ENCODE measurements at places on chromosomes 7 and 10.

DNA sequence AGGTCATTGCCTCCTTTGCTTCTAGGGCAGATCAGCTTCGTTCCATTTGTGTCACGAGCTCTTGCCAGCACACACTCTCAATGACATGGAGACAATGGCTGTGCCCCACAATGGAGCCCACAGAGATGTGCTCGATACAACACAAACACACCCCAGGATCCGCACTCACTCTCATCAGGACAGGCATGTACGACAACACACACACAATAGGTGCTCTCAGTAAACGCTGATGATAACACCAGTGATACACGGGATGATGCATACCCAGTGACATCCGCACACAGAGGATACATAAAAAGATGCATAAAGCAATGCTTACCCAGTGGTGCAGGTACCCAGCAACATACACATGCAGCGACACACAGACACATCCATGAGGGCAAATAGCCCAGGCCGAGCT lies 61.2 kb upstream of the LBX1 start:
- DNase-seq: no peak

- no peak for DNase-seq
Measured at GRCh38 chr7:74176555-74176954, 2.4 kb downstream of the EIF4H start.

- DNase-seq: no peak
Measured at GRCh38 chr10:111515706-111516105, 438.9 kb downstream of the ADRA2A start.

DNA sequence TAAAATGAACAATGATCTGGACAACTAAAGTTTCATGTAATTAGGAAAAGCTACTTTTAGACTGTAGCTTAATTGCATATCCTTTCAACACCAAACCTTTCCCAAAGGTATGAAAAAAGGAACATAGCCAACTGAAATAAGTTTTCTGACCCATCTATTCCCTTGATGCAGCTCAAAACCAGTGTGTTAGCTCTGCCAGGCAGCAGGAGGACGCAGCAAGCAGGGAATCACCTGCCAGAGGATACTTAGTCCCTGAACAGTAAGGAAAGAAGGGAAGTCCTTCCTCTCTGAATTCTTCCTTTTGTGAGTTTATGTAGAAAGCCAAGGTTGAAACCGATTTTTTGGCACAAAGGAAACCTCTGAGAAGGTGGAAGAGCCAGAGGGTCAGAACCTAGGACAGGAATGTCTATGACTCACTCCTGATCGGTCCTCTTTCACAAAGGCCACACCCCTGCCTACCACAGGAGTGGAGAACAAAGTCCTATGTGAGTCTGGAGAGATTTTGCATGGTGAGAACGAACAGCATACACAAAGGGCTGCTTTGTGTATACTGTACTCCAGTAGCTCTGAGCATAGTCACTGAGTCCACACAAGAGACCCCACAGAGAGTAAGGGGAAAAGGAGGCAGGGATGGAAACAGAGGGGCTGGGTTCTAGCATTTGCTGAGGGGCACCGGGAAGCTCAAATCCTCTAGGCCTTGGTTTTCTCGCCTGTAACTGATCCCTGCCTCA lies 68.8 kb upstream of the GSDME start:
- no peak for DNase-seq

GRCh38 chr7:106608661-106609060 lies 52.3 kb downstream of the CCDC71L start:
- DNase-seq: no peak

DNA sequence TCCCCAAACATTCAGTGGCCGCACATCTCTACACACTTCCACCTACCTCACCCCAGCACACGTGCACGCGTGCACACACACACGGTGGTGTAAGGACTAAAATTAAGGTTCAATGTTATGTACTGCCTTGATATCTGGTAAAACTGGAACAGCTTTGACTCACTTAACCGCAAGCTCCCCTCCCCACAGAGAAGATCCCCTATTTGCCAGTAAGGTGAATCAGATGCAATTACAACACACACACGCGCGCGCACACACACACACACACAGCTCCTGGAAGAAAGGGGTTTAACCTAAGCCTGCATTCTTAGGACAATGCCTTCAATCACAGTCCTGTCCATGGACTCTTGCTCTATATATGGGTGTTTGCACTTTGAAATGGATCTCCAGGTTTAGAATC lies 25.5 kb upstream of the VPS41 start:
- DNase-seq: no peak

- no peak for DNase-seq
Measured at GRCh38 chr10:29243750-29244149, 45.1 kb upstream of the LYZL1 start.

GRCh38 chr10:28872587-28873165 lies 195.4 kb downstream of the BAMBI start:
- DNase-seq: no peak

DNA sequence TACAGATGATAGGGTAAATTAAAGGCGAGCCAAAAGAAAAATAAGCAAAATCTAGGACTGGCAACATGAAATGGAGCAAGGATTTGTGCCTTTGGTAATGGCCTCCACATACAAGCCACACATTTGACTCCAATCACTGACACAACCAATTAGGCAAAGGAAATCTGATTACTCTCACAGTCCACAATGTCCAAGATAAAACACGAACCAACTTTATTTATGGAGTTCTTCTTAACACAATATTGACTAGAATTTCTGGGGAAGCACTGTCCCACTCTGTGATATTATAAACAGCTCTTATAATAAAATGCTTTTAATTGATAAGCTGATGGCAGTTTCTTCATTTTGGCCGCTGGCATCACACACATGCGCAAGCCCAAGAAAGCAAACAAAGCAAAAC lies 334.2 kb downstream of the ABCA13 start:
- DNase-seq: no peak

- no peak for DNase-seq
Measured at GRCh38 chr10:124033887-124034218, 59.5 kb downstream of the CHST15 start.

DNA sequence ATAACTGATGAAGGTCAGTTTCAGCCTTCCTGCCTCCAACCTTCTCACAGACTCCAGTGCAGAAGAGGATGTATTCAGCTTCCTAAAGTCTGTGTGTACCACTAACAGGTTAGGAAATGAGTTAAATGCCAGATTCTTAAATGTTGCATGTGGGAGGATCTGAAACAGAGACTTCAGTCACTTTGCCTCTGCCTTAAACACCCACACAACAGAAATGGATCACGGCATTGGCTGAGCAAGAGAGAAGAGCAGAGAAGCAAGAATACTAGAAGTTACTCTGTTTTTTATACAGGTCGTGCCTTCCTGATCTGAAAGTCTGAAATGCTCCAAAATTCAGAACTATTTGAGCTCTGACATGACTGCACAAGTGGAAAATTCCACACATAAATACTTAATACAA lies 98.9 kb upstream of the ARHGAP21 start:
- DNase-seq: peak; percentile 15

- no peak for DNase-seq
Measured at GRCh38 chr7:127438836-127439235, 46.3 kb upstream of the ZNF800 start.

GRCh38 chr10:79001082-79001885 lies 67.5 kb upstream of the ZMIZ1 start:
- DNase-seq: no peak

GRCh38 chr7:31957090-31957720 lies 113.0 kb downstream of the PDE1C start:
- no peak for DNase-seq

DNA sequence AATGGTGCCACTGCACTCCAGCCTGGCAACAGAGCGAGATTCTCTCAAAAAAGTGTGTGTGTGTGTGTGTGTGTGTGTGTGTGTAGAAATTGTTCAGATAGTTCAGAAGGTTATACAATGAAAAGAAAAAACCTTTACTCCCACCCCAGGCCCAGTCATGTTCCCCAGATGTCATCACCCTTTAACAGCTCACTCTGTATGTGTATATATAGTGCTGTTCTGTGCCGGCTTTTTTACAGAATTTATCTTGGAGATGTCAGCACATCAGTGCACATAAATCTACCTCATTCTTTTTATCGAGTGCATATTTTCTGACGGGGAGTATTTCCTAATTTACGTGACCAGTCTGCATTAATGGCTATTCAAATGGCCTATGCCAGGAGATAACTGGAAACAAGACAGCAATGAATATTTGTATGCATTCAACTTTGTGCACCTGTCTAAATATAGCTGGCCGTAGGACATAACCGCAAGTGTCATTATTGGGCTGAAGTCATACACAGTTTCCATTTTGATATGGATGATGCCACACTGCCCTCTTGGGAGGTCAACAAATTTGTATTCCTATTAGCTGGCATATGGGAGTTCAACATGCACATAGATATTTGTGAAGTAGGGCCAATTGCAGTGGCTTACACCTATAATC lies 11.7 kb downstream of the NIPSNAP2 start:
- DNase-seq: no peak

- no peak for DNase-seq
Measured at GRCh38 chr7:138186951-138187351, 110.7 kb downstream of the AKR1D1 start.

- DNase-seq: no peak
Measured at GRCh38 chr7:94748376-94748775, 92.4 kb upstream of the SGCE start.

DNA sequence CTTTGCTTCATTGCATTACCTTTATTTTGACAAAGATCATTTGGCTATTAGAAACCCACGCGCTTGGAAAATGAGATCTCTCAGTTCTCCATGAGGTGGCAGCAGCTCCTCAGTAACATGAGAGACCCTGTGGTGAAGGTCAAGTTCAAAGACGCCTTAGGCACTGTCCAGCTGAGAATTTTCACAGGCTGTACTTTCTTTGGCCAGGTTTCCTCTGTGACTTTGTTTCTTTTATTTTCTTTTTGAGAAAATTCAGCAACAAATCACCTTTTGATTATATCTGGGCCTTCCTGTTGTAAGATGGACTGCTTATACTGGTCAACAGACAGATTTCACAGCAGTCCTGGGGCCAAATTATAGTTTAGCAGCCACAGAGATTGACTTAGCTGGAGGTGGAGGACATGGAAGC lies 54.5 kb downstream of the RAB18 start:
- DNase-seq: no peak

- DNase-seq: no peak
Measured at GRCh38 chr7:145050415-145050814, 214.6 kb upstream of the TPK1 start.

DNA sequence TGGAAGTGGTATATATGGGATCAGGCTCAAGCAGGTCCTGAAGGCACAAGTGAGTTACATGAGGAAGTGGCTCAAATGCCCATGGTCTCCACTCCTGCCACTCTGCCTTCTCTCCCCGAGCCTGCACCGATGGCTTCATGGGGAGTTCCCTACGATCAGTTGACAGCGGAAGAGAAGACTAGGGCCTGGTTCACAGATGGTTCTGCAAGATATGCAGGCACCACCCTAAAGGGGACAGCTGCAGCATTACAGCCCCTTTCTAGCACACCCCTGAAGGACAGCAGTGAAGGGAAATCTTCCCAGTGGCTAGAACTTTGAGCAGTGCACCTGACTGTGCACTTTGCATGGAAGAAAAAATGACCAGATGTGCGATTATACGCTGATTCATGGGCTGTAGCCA lies 95.3 kb downstream of the HOXA1 start:
- no peak for DNase-seq

- no peak for DNase-seq
Measured at GRCh38 chr10:35324196-35324595, 12.1 kb upstream of the CCNY start.

DNA sequence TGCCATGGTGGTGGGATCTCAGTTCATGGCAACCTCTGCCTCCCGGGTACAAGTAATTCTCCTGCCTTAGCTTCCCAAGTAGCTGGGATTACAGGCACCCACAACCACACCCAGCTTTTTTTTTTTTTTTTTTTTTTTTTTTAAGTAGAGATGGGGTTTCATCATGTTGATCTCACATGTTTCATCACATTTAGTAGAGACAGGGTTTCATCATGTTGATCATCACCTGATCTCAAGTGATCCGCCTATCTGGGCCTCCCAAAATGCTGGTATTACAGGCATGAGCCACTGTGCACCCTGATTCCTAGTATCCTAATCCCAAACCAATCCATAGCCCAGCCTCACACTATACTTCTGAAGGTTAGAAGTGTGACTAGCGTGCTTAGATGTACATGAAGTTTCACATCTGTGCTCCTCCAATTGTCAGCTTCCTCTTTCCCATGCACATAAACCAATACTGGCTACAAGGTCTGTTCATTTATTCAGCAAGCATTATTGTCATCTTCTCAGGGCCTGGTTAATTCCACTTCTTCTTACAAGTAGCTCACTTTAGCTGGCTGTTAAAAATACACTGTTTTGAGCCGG lies 6.8 kb upstream of the NAT16 start:
- no peak for DNase-seq

GRCh38 chr10:3106928-3107425 lies 39.6 kb downstream of the PFKP start:
- no peak for DNase-seq

DNA sequence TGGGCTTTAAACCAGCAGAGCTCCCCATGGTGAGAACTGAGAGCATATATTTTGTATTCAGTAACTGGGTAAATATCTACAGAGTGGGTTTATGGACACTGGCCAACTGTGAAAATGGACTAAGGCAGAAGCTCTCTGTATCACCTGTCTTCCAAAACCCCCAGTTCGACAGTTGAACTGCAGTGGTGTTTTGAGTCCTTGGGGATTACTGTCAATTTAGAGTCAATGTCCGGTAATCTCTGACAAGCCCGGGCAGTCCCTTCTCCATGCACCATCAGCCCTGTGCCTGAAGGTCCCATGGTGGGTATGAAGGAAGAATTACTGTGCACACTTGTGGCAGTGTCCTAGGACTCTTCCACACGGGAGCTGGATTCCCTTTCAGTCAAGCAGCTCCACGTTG lies 235.0 kb downstream of the CCSER2 start:
- DNase-seq: no peak

GRCh38 chr10:61286686-61287085 lies 166.5 kb downstream of the TMEM26 start:
- DNase-seq: no peak

DNA sequence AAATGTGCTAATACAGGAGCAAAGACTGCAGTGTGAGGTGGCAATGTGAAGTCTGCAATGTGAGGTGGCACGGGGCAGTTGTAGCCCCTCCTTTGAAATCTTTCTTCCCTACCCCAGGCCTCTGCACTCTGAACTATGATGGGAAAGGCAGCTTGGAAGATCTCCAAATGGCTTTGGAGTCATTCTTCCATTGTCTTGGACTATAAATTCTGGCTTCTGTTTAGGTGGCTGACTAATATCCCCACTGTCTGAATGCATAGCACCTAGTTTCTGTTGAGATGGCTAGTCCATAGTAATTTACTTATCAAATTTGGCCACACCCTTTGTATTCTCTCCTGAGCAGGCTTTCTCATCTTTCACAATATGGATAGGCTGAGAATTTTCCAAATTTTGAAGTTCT lies 175.0 kb downstream of the CFTR start:
- DNase-seq: no peak

- DNase-seq: no peak
Measured at GRCh38 chr7:117435475-117436043, 8.3 kb upstream of the ASZ1 start.

- DNase-seq: no peak
Measured at GRCh38 chr10:78000956-78001472, 28.3 kb downstream of the POLR3A start.

Data from stimulated activated CD4-positive, alpha-beta T cell treated with anti-CD3 and anti-CD28 coated beads, Interleukin-12 subunit alpha, Interleukin-12 subunit beta, amount 100 ng/mL, for 24 hours (primary cell).